Calu3 (cell line): ENCODE measurements at places on chromosomes 16 and 17. TPM values are rescaled to one million over a fixed set of nuclear protein-coding genes. Genes with fewer than 3 reads are reported as not detected.

DNA sequence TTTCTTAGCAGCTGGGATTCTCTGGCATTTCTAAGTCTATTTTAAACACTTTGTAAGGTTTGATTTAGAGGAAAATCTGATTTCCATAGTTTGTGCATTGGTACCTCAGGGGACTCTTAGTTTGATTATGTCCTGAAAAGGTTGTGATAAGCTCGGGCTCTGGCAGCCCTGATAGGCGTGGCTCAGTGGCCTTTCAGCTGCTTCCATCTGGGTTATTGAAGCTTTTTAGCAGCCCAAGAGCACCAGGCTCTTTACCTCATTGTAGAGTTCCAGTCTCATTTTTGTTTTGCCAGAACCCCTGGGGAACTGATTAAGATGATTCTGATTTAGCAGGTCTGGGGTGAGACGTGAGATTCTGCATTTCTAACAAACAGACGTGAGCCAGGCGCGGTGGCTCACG is 412.3 kb downstream of the XYLT1 start:
- DNase-seq = no peak

DNA sequence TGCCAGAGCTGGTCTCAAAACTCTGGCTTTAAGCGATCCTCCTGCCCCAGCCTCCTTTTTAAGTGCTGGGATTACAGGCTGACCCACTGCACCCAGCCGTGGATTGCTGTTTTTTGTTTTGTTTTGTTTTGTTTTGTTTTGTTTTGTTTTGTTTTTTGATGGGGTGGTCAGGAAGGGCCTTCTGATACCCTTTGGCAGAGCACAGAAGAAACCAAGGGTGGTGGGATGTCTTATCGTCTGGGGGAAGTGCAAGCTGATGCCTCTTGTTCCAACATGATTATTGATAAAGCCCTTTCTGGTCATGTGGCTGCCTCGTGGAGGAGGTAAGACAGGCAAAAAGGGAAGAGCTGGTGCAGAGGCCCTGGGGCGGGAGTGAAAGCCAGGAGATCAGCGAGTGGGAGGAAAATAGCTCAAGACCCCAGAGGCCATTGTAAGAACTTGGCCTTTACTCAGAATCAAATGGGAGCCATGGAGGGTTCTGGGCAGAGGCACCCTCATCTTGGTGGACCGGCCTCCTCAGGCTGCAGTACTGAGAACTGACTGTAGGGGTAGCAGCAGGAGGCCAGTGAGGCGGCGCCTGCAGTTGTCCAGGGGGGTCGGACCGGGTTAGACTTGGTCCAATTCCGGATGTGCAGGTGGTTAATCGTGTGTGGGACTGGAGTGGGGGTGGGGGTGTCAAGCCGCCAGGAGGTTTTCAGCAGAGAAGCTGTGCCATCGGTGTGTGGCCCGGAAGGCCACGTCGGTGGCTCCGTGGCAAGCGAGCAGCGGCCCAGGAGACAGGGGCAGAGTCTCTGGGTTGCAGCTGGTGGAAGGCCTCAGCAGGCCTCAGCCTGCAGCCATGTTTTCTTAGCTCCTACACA is 84.4 kb upstream of the GSE1 start:
- peak; percentile 42 for DNase-seq

DNA sequence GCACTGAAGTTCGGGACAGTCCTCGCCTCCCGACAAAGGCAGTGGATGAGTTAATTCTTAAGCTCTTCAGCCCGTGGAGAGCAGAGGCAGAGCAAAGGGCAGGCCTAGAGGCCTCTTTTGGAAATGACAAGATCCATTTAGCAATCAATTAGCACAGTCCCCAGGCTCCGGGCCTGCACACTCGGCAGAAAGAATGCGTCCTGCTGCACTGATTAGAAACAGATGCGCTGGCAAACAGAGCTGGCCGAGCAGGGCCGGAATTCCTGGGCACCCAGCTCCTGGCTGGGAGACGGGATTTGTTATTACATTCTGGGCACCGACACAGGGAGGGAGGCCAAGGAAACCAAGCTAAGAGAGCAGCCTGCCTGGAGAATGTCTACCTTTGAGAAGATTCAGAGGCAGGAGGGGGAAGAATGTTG is 162.9 kb downstream of the COPRS start:
- no peak for DNase-seq

Gene MEIOC
- total RNA-seq = 3.5 and 4.7 TPM in 2 replicates

Gene ABAT
- 12.6 and 14.2 TPM in 2 replicates for total RNA-seq

Gene CCDC40
- total RNA-seq = 9.9 and 13.3 TPM in 2 replicates

Gene DPEP3
- not detected in 2 replicates for total RNA-seq

Gene SMIM36
- not detected in 2 replicates for total RNA-seq
